ENCODE measurements at places on chromosomes 5 and 9.

GRCh38 chr5:145787001-145787400 lies 48.1 kb downstream of the PRELID2 start:
- DNase-seq: no peak

GRCh38 chr9:105219291-105219805 lies 25.1 kb upstream of the SLC44A1 start:
- DNase-seq: no peak

- DNase-seq: peak; percentile 43
Measured at GRCh38 chr5:135030123-135030955, 3.7 kb downstream of the PITX1 start.

DNA sequence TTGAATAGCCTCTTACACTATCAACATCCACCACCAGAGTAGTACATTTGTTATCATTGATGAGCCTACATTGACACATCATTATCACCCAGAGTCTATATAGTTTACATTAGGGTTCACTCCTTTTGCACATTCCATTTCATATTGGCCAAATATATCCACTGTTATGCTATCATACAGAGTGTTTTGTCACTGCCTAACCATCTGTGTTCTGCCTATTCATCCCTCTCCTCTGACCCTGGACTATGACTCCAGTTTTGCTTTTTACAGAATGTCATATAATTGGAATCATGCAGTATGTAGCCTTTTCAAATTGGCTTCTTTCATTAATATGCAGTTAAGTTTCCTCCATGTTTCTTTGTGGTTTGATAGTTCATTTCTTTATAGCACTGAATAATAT lies 904.7 kb downstream of the TLE1 start:
- no peak for DNase-seq

DNA sequence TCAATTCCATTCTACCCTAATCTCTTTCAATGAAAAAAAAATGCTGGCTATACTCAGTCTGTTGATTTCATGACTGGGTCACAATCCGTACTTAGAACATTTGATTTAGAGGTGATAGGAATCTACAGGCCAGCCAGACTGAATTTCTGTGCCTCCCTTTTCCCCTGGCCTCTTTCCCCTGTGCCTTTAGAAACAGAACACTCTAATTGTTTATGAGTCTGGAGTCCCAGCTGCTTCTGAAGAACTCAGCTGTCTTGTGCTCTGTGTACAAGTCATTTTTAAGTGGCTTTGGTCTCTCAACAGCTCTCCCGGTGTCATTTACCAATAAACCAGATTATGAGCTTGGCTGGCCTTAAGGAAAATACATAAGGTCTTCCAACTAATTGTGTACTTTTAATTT lies 94.1 kb upstream of the ITGA2 start:
- DNase-seq: no peak

DNA sequence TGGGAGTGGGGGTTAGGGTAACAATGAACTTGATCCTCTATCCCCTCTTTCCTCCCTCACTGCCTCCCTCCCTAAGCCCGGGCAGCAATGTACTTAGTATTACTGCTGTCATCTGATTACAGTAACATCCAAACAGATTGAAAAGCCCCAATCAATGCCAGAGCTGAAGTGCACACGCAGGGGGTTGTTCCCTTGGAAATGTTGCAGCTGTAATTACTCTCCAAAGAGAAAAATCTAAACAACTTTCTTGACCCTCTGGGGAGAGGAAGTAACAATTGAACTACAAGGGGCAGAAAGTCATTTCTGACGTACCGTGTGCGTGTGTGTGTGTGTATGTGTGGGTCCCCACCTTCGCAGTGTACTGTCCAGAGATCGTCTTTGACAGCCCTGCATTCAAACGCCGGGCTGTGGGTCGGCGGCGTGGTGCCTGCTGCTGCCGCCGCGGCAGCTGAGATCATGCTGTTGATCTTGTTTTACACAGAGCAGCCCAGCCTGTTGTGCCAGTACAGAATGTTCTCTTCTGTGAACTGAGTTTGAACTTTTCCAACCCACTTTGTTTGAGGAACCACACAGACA lies 66.0 kb upstream of the KLF9 start:
- DNase-seq: no peak

DNA sequence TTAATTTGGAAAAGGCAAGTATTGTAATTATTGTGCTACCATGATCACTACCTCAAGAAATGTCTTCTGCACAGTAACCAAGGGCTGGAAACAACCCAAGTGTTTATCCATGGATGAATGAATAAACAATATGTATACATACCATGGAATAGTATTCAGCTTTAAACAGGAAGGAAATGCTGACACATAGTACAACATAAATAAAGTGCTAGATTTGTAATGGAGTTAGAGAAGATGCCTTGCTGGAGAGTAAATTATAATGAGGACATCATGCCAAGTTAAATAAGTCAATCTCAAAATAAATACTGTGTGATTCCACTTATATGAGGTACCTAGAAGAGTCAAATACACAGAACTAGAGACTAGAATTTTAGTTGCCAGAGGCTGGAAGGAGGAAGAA lies 160.0 kb downstream of the CCDC192 start:
- peak; percentile 73 for DNase-seq

- DNase-seq: no peak
Measured at GRCh38 chr9:98385751-98386150, 130.3 kb upstream of the TBC1D2 start.

GRCh38 chr9:136348691-136349090 lies 14.9 kb downstream of the DNLZ start:
- no peak for DNase-seq

- no peak for DNase-seq
Measured at GRCh38 chr9:71977003-71977402, 65.6 kb downstream of the C9orf85 start.

DNA sequence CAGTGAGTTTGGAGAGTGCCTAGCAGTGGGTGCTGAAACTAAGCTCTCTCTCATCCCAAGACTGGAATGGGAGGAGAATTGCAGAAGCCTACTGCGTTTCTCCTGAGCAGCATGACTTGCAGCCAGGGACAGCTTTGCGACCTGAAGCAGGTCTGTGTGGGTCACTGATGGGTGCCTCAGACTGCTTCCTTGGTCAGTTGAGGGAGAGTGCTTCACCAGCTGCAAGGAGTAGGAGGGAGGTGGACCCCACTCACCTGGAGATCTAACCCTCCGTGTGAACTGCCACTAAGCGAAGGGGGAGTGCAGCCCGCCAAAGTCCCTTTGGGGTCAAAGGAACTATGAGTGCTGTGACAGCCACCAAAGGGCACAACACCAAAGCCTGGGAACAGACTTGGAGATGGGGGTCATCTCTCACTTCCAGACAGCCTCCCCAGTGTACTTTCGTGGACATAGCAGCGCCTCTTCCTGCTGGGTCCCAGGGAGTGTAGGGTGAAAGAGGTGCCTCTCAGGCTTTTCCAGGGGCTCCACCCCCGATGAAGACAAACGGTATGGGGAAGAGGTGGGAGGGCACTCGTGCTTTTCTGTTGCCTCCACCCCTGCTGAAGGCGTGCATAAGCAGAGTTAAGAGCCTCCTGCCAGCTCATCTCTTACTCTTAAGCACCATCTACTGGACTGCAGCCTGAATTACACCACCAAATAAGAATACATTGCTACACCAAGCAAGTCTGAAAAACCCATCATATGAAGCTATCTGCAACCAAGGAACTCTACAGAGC lies 34.3 kb upstream of the MACIR start:
- peak; percentile 11 for DNase-seq

- DNase-seq: no peak
Measured at GRCh38 chr5:11494340-11494739, 409.9 kb downstream of the CTNND2 start.

DNA sequence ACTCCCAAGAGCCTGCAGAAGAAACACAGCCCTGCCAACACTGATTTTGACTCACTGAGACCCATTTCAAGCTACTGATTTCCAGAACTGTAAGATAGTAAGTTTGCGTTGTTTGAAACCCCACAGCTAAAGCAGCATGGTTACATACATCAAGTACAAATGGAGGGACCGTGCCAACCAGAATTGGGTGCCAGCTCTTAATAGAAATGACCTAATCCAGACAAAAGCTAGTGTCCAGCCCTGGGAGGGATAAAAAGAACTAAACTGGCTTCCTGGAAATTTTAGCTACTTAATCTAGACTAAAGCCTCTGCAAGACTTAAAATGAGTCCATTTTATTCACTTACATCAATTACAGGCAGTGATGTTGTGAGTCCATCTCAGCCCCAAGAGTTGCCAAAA lies 122.6 kb downstream of the ADAMTS12 start:
- no peak for DNase-seq

GRCh38 chr5:168176251-168176650 lies 115.2 kb upstream of the WWC1 start:
- DNase-seq: no peak

DNA sequence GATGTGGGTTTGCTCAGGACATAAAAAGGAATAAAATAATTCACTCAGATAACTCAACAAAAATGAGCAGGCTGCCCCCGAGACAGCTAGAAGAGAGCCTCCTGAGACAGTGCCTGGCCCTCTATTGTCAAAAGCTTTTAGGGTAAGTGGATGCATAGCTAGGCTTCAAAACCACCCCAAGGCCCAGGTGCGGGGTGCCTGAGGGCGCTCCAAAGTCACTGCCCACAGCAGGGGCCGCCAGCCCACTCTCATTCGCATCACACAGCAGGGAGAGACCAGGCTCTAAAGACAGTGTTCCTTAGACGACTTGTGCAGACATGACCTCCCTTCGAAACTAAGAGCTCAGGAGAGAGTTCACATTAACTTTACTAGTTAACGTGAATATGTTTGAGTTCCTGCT lies 271.5 kb downstream of the FSTL4 start:
- no peak for DNase-seq
